ENCODE measurements at places on chromosomes 16 and 17. TPM values are rescaled to one million over a fixed set of nuclear protein-coding genes. Genes with fewer than 3 reads are reported as not detected.

TTYH2 gene
- 26.0 TPM for total RNA-seq

CDH13 gene
- total RNA-seq: 75.4 TPM

C17orf113 gene
- 0.74 TPM for total RNA-seq

IRX3 gene
- total RNA-seq: 21.6 TPM

IL21R gene
- 0.07 TPM for total RNA-seq

DNA sequence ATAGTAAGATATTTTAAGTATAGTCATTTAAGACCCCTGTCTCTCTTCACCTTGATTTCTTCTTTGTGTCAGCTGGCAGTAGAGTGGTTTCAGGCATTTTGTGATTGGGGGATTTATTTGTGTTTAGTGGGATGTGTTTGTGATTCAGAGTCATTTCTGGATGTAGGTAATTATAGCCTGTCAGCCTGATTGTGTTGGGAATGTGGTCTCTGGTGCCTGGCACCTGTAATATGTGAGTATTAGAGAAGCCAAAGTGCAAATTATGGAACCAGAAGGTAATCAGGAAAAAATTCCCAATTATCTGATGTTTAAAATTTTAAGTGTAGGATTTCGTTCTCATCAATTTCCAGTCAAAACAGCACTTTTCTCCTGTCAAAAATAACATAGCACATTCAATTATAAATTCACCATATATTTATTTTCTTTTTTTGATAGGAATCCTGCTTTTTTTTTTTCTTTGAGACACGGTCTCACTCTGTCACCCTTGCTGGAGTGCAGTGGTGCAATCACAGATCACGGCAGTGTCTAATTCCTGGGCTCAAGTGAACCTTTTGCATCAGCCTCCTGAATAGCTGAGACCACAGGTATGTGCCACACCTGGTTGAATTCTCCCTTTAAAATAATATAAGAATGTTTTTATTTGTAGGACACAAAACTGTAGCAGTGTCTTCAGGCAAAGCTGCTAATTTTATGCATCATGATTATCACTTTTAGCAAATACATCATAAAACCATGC, 42.7 kb downstream of the ATF7IP2 start:
- H3K36me3 ChIP-seq: peaks cover 22% of the 10 kb centered on the region
- DNase-seq: no peak
- no peak overlapping the region for H3K4me3 ChIP-seq
- H3K27ac ChIP-seq: no peak overlapping the region
- H3K4me1 ChIP-seq: no peaks in the 10 kb centered on the region

DNA sequence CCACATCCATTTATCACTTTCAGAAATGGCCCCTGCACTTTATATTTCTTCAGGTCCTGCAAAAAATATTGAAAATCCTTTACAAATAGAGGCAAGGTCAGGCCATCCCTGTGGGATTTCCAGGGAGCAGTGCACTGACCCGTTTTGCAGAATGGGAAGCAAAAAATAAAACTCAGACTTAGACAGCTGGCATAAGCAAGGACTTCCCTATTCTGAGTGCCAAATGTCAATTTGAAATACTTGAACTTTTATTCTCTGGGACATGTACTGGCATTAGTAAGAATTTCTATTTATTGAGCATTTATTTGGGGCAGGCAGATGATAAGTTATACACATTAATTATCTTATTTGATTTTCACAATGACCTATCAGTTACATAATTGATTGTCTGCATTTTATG, 32.4 kb downstream of the PRKCB start:
- H3K27ac ChIP-seq: no peak overlapping the region
- no peaks in the 10 kb centered on the region for H3K4me1 ChIP-seq
- H3K27me3 ChIP-seq: peaks cover 4% of the 10 kb centered on the region
- DNase-seq: no peak
- H3K4me3 ChIP-seq: no peak overlapping the region

- H3K27ac ChIP-seq: peak overlapping the region; percentile 57
- peak; percentile 86 for DNase-seq
- H3K27me3 ChIP-seq: no peaks in the 10 kb centered on the region
These were observed 8.8 kb downstream of the TAX1BP3 start for GRCh38 chr17:3659541-3660111.

DNA sequence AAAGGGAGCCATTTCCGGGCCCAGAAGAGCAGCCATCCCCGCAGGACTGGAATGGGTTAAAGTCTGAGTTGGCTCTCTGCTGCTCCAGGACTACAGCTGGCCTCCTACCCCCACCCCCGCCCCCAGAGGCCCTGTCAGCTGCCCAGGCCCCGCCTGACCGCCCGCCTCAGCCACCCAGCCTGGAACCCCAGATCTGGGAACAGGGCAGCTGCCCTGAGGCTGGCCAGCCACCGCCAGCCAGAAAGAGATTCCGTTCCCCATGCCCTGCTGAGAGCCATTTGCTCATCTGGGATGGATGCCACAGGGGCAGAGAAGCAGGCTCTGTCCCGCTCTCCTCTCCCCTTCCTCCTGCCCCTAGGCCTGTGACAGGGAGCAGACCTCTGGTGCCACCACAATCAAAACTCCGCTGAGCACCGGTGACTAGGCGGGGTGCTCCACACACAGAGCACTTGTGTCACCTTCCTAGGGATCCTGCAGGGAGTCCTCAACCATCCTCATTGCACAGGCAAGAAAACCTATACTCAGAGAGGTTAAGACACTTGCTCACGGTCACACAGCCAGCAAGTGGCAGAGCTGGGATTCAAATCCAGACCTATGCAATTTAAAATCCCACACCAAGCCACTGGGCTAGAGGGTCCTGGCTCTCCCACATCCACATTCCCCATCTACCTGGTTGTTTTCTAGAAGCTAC, 44.1 kb downstream of the ZNF423 start:
- H3K36me3 ChIP-seq: no peaks in the 10 kb centered on the region
- DNase-seq: no peak
- H3K4me3 ChIP-seq: no peak overlapping the region
- no peak overlapping the region for H3K27ac ChIP-seq
- H3K27me3 ChIP-seq: no peaks in the 10 kb centered on the region

GRCh38 chr17:63240106-63240505, 206.0 kb downstream of the CYB561 start:
- no peaks in the 10 kb centered on the region for H3K4me1 ChIP-seq
- no peak for DNase-seq
- no peak overlapping the region for H3K4me3 ChIP-seq
- no peaks in the 10 kb centered on the region for H3K27me3 ChIP-seq

DNA sequence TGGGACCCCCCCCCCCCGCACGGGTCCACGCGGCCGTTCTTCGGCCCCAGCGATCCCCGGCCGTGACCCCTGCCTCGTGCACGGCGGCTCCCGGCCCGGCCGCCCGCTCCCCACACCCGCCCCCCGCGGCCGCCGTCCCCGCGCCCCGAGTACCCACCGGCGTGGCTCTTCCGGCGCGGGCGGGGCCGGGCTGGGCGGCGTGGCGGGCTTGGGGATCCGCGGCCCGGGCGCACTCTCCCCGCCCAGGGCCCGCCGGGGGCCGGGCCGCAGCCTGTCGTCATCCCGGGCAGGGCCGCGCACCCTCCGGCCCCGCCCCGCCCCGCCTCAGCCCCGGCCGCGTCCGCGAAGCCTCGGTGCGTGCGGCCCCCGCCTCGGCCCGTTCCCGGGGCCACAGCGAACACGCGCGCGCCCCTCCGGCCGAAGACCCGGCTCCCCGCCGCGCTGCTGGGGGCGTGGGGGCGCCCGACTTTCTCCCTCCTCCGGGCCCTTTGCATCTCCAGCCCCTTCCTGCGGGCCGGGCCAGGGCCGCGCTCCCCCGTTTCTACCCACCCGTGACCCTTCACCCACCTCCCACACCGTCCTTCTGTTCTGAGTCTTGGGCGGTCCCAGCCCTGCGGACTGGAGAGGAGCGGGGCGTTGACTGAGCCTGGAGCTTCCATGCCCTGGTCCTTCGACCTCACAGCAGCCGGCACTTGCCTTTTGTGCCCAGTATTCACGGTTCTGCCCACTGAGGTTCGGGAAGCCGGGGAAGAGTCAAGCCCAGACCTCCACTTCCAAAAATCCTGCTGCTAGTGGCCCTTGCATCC, 840 bp downstream of the MYO1C start:
- no peak for DNase-seq
- peaks cover 89% of the 10 kb centered on the region for H3K4me1 ChIP-seq
- peak overlapping the region; percentile 68 for H3K4me3 ChIP-seq
- peaks cover 8% of the 10 kb centered on the region for H3K36me3 ChIP-seq
- H3K27ac ChIP-seq: peak overlapping the region; percentile 99

GRCh38 chr16:80299416-80299815, 241.4 kb upstream of the DYNLRB2 start:
- no peaks in the 10 kb centered on the region for H3K27me3 ChIP-seq
- H3K4me3 ChIP-seq: no peak overlapping the region
- no peak overlapping the region for H3K27ac ChIP-seq

DNA sequence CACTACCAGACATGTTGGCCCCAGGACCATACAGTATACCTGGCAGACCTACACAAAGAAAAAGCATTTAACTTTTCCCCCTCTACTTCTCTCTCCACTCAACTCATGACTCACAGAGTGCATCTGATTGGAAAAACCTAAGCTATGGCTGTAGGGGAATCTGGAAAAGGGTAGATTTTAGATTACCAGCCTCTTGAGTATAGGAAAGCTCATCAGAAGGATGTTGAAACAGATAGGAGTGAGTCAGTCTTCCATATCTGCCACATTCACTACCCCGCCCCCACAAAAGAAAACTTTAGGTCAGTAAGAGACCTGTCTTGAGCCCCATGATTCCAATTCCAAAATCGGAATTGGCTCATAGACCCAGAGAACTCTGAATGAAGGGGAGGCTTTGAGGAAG, 12.3 kb downstream of the KRT9 start:
- H3K27me3 ChIP-seq: no peaks in the 10 kb centered on the region
- H3K4me3 ChIP-seq: no peak overlapping the region
- no peak overlapping the region for H3K27ac ChIP-seq
- no peak for DNase-seq
- H3K4me1 ChIP-seq: no peaks in the 10 kb centered on the region
- no peaks in the 10 kb centered on the region for H3K36me3 ChIP-seq

GRCh38 chr16:89507834-89508590, at the start of gene SPG7:
TSS of gene SPG7 (plus strand) at chr16:89508403. CDS start at chr16:89508418, 15 bp downstream.
- no peaks in the 10 kb centered on the region for H3K27me3 ChIP-seq
- DNase-seq: peak; percentile 81
- H3K36me3 ChIP-seq: peaks cover 21% of the 10 kb centered on the region
- H3K27ac ChIP-seq: peak within 1 kb of the TSS; percentile 99

DNA sequence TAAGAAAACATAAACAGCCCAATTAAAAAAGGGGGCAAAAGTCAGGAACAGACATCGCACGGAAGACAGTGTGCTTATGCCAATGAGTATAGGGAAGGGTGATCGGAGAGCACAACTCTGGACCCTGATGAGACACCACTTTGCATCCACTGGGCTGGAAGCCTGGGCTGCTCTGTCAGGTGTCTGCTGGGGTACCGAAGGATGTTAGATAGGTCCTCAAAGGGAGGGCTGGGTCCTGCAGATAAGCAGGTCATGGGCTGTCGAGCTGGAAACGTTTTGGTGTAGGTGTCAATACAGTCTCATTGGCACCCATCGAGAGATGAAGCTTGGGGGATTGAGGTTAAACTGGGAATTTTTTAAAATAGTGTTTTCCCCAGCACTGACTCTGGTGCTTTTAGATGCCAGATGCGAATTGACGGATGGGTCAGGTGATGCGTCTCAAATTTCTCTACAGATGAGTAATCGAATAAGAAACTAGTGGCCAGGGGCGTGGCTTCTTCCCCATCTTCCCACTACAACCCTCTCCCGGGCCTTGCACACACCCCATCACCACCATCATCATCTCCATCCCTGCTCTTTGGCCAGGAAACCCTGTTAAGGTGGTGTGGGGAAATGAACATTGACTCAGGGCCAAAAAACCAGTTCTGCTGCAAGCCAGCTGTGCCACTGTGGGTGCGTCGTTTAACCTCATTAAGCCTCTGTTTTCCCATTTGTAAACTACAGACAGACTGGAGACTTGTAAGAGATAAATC, 47.8 kb upstream of the IRF8 start:
- peak; percentile 49 for DNase-seq
- no peaks in the 10 kb centered on the region for H3K4me1 ChIP-seq
- H3K4me3 ChIP-seq: no peak overlapping the region
- no peak overlapping the region for H3K27ac ChIP-seq
- no peaks in the 10 kb centered on the region for H3K27me3 ChIP-seq

DNA sequence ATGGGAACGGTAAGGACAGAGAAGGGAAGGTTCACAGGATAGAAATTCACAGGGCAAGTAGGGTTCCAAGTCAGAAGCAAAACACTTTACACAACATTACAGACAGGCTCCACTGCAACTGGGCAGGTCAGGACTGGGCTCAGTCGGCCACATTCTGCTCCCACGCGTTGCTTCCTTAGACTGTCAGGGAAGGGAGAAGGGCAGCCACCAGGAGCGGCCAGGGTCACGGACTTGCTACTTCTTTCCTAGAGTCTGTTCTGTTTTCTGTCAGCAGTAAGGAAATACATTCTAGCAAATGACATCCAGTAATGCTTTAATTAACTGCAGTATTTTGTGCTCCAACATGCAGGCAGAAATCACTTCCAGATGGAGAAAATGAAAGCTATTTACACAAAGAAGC, 160.3 kb upstream of the RPH3AL start:
- H3K4me1 ChIP-seq: peaks cover 25% of the 10 kb centered on the region
- H3K36me3 ChIP-seq: no peaks in the 10 kb centered on the region
- H3K27me3 ChIP-seq: no peaks in the 10 kb centered on the region
- no peak overlapping the region for H3K27ac ChIP-seq

- DNase-seq: no peak
- no peak overlapping the region for H3K4me3 ChIP-seq
These were observed 17.5 kb upstream of the TRAP1 start for GRCh38 chr16:3734758-3735221.

DNA sequence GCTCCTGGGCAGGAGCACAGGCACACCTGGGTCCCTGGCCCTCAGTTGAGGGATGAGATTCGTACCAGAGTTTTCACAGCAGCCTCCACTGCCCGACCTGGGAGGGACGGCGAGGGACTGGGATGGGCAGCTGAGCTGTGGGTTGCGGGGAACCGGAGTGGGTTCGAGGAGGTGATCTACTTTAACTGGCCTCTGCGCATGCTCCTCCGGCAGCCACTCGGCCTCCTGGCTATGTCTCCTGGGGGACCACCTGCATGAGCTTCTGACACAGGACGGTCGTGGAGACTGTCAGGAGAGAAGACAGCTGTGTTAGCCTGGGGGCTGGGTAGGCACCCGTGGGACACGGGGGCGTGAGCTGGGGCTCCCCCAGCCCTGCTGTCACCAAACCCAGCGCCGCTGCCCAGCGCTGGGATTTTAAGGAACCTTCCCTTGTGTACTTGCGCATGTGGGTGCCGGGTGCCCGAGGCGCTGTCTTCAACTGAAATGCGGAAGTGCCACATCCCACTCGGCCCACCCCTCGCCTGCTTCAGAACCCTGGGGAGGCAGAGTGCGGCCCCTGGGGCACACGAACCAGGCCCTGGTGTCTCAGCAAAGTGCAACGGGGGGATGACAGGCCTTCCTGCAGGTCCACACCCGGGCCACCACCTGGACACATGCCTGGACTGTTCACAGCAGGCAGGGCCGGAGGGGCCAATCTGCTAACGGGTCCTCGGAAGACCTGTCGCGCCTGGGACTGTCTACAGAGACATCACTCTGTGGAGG, 36.4 kb downstream of the SLC7A5 start:
- peaks cover 15% of the 10 kb centered on the region for H3K36me3 ChIP-seq
- no peaks in the 10 kb centered on the region for H3K27me3 ChIP-seq
- DNase-seq: no peak
- peaks cover 20% of the 10 kb centered on the region for H3K4me1 ChIP-seq
- no peak overlapping the region for H3K4me3 ChIP-seq
